ENCODE measurements at places on chromosomes 1 and 21.

DNA sequence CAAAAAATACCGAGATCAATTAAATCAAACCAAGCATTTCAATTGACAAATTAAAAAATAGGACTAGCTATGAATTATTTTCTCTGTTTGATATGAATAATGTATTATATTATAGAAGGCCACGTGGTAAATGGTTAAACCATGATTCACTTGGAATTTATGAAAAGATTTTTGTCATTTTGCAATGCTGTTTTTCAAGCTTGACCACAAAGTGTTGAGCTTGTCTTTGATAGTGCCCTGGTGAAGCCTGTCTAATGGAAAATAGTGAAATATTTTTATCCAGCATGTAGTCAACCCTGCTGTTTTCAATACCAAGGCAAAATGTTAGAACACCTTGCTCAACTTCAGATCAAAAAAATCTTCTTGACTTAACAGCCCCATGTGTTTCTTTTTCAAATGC, 288.0 kb upstream of the PRMT6 start:
- no peak for DNase-seq

DNA sequence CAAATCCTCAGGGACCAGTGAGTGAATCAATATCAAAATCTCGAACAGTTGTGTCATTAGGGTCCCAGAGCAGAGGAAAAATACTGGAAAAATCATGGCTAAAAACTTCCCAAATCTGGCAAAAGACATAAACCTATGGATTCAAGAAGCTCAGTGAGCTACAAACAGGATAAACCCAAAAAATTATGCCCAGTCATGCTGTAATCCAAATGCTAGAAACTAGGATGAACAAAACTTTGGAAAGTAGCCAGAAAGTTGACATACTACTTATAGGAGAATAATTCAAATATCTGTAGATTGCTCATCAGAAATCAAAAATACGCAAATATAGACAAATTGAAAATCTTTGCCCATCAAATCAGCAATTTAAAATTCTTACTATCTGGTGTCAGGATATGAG, 34.6 kb upstream of the ATP1A1 start:
- DNase-seq = no peak

DNA sequence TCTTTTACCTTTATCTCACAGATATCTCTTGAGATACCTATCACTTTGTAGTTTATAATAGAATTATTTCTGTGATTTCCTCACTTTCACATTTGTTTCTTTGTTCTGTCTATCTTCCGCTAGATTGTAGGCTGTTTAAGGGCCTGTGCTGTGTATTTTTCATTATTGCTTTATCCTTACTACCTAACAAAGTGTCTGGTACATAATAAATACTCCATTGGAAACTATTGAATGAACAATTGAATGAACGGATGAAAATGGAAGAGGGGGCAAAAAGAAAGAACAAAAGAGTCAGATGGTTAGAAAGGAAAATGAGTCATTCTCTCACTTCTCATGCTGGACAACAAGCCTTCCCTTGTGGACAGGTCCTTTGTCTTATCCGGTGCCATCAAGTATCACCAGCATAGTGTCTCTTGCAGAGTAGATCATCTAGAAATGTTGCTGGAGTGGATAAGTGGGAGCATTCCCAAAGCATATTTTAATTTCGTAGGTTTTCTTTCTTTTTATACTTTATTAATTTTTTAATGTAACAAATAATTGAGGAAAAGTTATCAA, 159.8 kb downstream of the NEK7 start:
- DNase-seq = no peak

GRCh38 chr1:168206111-168206510, 19.7 kb upstream of the SFT2D2 start:
- DNase-seq = no peak

- no peak for DNase-seq
Measured at GRCh38 chr1:236576004-236576403, 28.3 kb downstream of the HEATR1 start.

Data from CD8-positive, alpha-beta memory T cell (primary cell).